Activated T-cell treated with anti-CD3 and anti-CD28 coated beads for 48 hours (primary cell): ENCODE measurements at places on chromosomes 6 and 20.

DNA sequence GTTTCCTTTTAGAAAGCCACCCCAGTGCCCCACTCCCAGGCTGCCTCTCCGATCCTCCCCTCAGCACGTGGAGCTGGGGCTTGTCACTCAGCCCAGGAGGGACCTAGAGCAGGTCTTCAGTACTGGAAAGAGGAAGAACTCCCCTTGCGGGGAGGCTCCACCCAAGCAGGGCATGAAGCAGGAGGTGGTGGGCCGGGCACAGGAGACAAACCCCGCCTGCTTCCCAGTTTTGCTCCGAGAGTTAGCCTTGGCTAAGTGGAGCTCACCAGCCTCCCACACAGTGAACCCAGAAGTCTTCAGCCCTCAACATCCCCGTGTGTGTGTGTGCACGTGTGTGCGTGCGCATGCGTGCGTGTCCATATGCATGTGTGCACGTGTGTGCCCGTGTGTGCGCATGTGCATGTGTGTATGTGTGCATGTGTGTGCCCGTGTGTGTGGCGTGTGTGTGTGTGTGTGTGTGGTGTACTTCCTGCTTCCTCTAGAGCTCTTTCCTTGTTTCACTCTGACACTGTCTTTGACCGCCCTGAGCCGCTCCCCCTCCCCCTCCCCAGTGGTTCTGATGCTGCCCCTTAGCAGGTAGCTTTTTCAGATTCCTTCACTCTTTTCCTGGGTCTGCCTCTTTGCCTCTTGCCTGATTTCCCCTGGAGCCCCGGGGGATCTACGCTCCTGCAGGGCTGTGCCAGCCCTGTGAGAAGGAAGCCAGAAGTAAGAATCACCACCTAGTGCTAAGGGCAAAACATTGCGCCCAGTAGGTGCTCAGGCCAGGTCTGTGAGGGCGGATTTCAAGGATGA is 239.8 kb downstream of the CDC5L start:
- no peak for DNase-seq

GRCh38 chr20:62635852-62636251 is 6.5 kb upstream of the SLCO4A1 start:
- DNase-seq = no peak

DNA sequence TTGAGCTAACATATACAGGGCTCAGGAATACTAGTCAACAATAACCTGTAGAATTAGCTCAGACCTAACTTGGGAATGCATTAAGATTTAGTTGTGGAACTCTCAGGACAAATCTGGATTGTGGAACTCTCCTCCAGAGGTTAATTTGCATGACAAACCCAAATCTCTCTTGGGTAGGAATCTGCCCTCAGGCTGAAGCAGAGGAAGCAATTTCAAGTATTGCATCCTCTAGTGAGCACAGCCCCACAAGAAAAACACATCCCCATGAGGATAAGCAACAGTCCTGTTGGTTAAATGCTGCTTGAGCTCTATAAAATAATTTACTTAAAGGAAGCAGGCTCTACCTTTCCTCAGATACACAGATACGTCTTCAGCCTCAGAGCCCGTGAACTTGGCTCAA is 170.9 kb upstream of the STXBP5 start:
- no peak for DNase-seq

DNA sequence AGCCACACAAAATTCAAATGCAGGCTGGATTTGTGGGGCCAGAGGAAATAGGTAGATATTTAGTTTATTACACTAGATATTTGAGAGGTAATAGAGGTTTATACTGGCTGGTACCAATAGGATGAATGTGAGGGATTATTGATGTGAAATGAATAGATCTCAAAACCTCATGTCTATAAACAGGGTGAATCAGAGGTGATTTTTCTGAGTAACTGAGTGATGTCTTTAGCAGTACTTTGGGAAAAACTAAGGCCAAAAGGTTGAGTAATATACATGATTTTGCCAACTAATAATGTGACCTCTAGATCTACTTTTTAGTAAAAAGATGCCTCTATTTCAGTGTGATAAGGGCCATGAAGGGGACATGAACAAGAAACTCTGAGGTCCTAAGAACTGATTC is 86.8 kb downstream of the HAO1 start:
- no peak for DNase-seq

GRCh38 chr20:57611586-57612311 is 8.5 kb downstream of the ZBP1 start:
- no peak for DNase-seq

DNA sequence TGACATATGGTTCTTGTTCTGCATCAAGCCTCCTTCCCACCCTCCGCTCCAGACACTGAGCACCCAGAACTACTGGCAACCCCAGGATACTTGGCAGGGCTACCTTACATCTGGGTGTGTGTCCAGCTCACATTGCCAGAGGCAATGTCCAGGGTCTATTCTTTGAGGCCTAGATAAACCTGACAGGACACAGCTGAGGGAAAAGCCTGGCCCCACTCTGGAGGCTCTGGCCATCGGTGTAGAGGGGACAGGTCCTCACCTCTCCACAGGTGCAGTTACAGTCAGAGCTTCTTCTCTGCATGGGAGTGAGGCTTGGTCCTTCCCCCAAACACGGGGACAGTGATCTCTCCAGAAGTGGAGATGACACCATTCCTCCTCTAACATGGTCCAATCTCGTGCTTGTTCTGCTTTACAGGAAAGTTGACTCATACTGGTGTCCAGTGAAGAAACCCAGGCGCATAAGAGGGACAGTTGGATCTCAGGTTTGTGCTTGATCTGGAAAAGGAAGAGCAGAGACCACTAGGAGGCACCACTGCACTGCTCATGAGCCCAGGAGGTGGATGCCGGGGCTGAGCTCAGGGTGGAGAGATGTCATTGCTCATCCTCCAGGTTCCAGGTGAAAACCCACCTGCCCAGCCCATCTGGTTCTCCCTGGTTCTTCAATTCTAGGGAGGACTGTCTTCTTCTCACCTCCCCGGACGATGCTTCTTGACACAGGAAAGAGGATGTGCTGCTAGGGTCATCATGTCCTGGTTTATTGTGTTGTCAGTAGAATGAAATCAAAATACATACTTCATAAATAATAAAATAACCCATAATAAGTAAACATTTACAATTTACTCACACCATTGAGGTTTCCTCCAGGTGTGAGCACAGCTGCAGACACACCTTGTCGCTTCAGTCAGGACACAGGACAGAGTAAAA is 14.7 kb downstream of the HLA-F start:
- DNase-seq = peak; percentile 48

DNA sequence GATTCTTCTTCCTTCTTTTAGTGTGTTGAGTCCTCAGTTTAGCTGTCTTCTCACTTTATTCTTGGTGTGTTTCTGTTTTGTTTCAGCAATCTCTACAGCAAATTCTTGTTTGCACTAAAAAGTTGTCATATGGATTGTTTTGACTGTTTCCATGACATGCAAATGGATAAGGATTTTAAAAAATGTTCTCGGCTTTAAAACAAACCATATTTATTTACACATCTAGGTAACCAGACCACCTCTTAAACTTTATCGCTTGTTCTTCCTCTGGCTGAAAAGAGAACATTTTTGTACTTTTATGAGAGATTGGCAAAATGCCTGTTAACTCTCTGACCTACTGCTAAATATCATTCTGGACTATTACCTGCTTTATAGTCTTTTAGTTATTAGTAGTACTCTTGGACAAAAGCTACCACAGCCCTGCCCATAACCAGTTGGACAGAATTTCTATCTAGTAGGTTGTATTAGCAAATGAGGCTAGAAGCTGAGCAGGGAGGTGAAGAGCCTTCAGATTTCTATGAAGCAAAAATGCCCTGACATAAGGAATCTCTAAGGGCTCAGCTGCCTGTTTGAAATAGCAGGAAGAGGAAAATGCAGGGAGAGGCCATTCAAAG is 268.3 kb downstream of the CD109 start:
- DNase-seq = no peak

GRCh38 chr20:6583134-6583738 is 184.2 kb upstream of the BMP2 start:
- DNase-seq = no peak
